Psoas muscle (tissue), 8 donors: ENCODE measurements at places on chromosomes 3 and 15. TPM values are rescaled to one million over a fixed set of nuclear protein-coding genes. Genes with fewer than 3 reads are reported as not detected.

FNDC3B gene
- 12.4 TPM for polyA plus RNA-seq

SLC22A13 gene
- polyA plus RNA-seq, result 0.29 TPM

DNA sequence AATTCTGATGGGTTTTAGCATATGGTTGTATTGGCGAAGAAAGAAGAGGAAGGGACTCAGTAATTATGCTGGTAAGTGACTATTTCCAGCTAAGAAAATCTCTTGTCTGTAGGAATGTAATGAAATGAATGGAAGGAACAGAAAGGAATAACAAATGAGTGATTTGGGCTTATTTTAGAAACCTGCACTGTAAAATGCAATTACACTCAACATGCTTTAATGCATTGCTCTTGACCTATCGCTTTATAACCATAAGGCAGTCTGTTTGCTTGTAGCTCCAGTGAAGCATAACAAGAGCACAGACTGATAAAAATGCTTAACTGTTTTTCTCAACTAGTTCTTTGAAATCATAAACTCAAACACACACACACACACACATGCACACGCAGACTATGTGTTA, 549.0 kb downstream of the ROBO2 start:
- DNase-seq, result no peak

GOLGA8T gene
- polyA plus RNA-seq, result not detected

- no peak for DNase-seq
These were observed 119.4 kb upstream of the NPHP3 start for GRCh38 chr3:132841621-132842020.

DNA sequence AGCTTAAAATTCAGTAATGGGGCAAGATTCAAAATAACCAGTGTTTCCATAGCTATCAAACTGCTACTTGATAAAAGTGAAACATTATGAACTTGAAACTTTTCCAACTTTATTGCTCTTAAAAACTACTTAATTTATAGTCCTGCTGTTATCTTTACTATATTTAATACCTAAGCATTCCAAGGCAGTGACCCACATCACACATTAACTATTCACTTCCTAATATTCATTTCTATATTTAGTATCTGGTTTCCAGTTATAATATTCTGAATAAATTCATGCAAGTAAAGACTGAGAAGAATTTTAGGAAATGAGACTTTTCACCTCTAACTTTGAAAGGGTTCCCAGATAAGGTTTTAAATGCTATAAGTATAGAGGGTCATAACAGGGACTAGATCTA, 64.9 kb downstream of the UACA start:
- DNase-seq, result no peak

TRH gene
- not detected for polyA plus RNA-seq

DNA sequence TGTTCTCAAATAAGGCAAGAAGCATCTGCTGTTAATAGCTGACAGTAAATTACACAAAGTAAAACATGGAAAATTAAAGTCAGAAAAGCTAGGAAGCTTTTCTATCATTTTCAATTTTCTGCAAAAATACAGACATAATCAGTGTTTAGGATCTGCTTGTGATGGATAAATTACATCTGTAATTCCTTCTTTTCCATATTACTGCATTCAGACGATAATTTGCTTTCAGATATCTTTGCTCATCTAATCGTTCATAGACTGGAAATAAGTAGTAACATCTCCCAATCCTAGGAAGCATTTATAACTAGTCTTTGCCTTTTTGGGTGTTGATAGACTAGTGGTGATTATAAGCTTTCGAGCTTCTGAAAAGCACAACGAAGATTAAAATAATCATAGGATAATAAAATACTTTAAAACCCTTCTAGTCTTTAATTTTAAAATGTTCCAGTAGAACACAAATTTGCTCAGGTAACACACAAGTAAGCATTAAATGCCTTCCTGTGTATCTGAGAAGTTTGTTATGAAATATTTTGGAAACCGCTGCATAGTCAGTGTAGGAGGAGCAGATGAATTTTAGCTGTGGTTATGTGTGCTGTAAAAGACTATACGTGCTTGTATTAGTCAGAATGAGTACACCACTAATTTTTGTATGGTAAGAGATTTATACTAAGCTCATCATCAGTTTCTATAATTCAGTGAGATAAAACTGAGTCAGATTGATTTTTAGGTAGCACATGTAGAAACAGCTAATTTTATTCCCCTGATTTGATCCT, 41.0 kb downstream of the MBNL1 start:
- DNase-seq, result no peak

- no peak for DNase-seq
These were observed 1.3 kb downstream of the GREM1 start for GRCh38 chr15:32718821-32719716.

HESX1 gene
- polyA plus RNA-seq, result 0.39 TPM

DNA sequence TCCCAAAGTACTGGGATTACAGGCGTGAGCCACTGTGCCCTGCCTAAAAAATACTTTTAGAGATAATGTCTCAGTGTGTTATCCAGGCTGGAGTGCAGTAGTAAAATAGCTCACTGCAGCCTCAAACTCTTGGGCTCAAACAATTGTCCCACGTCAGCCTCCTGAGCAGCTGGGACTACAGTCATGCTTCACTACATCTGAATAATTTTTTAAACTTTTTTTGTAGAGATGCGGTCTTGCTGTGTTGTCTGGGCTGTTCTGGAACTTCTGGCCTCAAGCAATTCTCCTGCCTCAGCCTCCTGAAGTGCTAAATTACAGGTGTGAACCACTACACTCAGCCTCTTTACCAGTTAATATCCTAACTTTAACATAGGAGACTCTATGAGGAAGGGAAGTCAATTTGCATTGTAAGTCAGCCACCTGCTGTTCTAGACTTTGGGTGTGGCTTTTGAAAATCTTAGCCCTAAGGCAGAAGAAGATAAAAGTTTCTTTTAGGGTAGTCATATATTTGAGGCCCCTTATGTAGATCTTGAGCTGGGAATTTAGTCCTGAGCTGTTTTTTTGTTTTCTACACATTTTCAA, 78.2 kb upstream of the RASGRP1 start:
- no peak for DNase-seq

- no peak for DNase-seq
These were observed 17.6 kb downstream of the ARIH1 start for GRCh38 chr15:72491768-72492167.

GRCh38 chr3:120067083-120067482, 27.2 kb downstream of the GSK3B start:
- DNase-seq, result no peak

DNA sequence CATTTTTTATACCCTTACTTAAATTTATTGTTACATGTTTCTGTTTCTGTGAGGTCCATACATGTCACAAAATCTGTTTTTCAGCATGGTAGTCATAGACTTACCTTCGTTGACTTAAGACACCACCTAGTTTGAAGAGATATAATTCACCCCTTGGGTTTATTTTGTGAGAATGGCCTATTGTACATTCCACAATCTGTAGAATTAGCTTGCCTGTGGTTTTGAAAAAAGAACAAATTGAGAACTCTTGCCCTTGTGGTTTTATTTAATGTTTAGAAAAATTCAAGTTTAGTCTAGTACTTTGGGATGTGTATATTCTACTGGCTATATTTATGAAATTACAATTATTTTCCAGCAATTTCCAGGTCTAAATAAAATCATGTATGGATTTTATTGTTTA, 31.6 kb downstream of the FILIP1L start:
- no peak for DNase-seq

DNA sequence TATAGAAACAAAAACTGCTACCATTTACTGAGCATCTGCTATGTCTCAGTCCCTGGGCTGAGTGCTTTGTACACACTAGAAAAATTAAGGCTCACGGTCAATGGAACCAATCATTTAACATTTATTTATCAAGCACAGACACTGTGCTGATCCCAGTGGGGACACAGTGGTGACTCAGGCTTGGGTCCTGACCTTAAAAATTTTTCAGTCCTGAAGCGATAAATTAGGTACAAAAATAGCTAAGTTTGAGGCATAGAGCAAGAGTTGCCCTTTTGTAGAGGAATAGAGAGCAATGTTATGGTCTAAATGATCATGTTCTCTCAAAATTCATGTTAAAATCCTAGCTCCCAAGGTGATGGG, 85.1 kb downstream of the CRYGS start:
- DNase-seq, result no peak

MFGE8 gene
- 274 TPM for polyA plus RNA-seq

ACKR4 gene
- polyA plus RNA-seq, result 0.11 TPM

SLC2A2 gene
- not detected for polyA plus RNA-seq

GRCh38 chr3:156148946-156149381, 28.6 kb downstream of the KCNAB1 start:
- DNase-seq, result no peak

DNA sequence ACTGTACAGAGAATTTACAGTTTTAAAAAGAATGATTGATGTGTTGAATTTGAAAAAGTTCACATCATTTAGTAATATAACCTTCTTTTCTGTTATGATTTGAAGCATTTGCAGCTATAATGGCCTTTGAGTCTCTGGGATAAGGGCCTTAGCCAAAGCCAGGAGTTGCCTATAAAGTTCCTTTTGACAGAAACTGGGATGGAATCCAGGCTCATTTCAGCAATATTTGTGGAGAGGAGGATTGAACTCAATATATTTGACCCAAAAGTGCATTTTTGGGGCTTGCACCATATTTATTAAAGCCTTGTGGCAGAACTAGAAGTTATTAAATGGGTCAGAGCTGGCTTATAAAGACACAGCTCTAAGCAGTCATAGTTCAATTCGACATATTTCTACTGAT, 348.7 kb upstream of the EPHA3 start:
- no peak for DNase-seq

RTP3 gene
- not detected for polyA plus RNA-seq

DNA sequence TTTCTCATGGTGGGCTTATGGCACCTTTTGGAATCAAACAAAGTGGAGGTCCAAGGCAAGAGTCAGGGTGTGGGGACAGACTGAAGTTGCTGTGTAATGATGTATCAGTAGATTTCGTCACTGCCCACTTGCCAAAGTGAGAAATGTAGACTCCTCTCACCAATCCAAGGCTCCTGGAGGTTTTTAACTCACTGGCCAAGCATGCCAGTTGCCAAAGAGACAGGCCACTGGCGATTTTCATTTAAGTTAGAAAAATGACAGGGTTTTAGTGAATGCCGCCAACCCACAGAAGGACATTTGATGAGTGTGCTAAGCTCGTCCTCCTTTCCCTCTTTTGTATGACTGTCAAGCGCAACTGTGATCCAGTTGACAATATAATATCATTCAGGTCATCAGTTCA, 209.2 kb downstream of the FEZF2 start:
- DNase-seq, result no peak

DNA sequence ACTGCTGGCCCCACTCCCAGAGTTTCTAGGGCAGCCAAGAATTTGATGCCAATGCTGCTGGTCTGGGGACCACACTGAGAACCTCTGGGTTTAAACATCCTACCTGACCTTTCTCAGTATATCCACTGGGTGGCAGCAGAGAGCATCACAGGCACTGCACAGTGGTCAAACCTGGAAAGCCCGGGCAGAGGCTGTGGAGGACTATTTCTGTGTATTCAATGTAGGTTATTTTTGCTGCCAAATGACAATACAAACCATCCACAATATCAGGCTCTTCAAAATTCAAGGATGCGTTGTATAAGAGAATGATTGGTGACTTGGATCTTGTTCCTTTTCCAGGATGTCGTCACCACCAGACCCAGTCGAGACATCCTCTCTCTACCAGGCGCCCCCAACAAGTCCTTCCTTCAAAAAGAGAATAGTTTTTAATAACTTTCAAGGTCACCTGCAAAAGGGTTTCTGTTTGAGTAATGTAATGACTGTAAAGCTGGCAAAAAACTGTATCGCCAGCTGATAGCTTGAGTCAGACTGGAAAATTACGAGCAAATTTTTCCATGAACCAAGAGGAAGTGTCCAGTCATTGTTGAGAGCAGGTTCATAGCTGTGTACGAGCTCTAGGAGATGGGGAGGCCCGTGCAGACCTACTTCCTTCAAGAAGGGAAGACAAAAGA, 30.5 kb upstream of the MYZAP start:
- DNase-seq, result peak; percentile 54

ANKUB1 gene
- polyA plus RNA-seq, result 2.9 TPM

- no peak for DNase-seq
These were observed 37.5 kb downstream of the NBEAL2 start for GRCh38 chr3:47016934-47017435.

DNA sequence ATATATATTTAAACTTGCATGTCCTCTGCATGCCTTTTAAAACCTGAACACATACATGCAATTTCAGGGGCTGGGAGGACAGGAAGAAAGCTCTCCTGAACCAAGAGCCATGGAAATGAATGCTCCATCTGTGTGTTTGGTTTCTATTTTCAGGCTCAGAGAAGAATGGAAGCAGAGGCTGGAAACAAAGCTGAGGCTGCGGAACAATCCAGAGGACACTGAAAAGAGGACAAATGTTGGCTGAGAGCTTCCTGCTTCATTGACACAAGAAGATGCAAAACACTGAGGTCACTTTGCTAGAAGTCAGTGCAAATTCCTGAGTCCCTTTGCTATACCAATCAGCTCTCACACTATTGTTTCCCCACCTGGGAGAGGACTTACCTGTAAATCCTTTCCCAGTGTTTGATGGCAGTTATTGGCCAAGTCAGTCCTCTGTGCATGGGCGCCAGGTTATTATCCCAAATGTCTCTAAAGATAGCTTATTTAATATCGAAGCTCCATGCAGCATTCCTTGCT, 12.7 kb downstream of the FAM240A start:
- DNase-seq, result no peak
